Epithelial cell of esophagus (primary cell): ENCODE measurements at places on chromosomes 7 and 10.
A peak's percentile ranks its signal among the peaks of the same experiment; 100 is the strongest.

GRCh38 chr7:14207138-14207537 lies 217.7 kb upstream of the ETV1 start:
- DNase-seq: peak; percentile 37

GRCh38 chr7:95330961-95331337 lies 6.6 kb upstream of the PON1 start:
- no peak for DNase-seq

DNA sequence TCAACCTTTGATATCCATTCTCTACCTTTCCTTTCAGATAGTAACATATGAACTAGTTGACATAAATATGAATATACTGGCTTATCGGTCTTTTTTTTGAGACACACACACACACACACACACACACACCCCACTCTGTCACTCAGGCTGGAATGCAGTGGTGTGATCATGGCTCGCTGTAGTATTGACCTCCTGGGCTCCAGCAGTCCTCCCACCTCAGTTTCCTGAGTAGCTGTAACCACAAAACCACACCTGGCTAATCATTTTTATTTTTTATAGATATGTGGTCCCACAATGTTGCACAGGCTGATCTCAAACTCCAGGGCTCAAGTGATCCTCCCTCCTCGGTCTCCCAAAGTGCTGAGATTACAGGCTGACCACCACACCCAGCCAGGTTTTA lies 14.2 kb upstream of the NT5C3A start:
- no peak for DNase-seq

GRCh38 chr10:62082729-62083411 lies 181.4 kb downstream of the ARID5B start:
- peak; percentile 46 for DNase-seq

- DNase-seq: no peak
Measured at GRCh38 chr7:25032774-25033743, 53.1 kb upstream of the OSBPL3 start.

DNA sequence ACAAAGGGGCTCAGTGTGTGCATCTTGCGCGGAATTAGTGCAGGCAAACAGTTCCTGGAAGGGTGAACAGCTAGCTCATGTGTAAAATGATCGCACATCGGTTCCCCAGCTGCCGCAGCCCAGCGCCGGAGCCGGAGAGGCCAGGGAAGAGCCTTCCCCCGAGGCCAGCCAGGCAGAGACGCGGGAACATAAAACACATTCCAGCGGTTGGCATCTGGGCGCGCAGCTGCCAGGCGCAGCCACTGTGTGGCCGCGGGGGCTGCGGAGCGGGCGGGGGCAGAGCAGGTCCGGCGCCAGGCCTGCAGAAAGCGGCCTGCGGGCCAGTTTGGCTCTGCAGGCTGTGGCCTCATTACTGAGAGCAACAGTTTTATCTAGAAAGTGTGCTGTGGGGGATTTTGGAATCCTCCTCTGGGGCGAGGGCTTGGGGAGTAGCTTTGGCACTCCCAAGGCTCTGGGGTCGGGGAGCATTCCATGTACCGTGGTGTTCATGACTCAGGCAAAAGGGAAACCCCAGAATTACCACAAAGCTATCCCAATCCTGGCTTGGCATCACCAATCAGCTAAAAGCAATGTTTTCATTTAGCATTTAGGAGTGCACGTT lies 74.3 kb downstream of the SAMD9 start:
- DNase-seq: peak; percentile 96

- peak; percentile 84 for DNase-seq
Measured at GRCh38 chr10:5284311-5285057, 80.3 kb upstream of the UCN3 start.

DNA sequence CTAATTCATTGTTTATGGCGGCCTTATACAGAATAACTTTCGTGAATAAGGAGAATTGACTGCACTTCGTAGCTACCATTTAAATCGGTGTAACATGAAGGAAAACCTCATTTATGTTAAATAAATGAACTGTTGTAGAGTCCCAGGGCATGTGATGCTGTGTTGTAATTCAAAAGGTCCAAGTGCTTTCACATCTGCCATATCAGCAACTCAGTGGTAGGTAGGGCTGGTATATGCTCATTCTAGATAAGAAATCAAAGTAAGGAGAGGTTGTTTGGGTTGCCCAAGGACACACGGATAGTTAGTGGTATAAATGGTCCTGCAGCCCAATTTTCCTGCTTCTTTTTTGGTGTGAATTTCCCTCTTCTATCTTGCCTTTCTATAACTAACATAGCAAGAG lies 15.8 kb downstream of the BBS9 start:
- DNase-seq: no peak

DNA sequence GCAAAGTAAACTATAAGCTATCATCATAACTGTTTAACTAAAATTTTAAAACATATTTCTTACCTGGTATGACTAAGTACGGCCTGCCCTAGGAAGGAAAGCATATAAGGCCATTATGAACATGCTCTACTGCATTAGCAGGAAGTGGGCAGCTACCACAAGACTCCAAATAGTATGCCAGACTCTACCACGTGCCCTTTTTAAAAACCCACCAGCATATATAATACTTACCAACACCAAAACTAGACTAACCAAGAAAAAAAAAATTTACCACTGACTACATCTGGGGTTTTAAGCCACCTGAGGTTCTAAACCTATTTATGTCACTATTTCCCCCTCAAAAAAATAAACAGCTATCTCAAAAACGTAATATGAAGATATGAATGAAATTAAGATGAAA lies 30.1 kb downstream of the NUDCD3 start:
- DNase-seq: peak; percentile 23

- peak; percentile 79 for DNase-seq
Measured at GRCh38 chr7:5671046-5671445, 110.4 kb downstream of the RNF216 start.

DNA sequence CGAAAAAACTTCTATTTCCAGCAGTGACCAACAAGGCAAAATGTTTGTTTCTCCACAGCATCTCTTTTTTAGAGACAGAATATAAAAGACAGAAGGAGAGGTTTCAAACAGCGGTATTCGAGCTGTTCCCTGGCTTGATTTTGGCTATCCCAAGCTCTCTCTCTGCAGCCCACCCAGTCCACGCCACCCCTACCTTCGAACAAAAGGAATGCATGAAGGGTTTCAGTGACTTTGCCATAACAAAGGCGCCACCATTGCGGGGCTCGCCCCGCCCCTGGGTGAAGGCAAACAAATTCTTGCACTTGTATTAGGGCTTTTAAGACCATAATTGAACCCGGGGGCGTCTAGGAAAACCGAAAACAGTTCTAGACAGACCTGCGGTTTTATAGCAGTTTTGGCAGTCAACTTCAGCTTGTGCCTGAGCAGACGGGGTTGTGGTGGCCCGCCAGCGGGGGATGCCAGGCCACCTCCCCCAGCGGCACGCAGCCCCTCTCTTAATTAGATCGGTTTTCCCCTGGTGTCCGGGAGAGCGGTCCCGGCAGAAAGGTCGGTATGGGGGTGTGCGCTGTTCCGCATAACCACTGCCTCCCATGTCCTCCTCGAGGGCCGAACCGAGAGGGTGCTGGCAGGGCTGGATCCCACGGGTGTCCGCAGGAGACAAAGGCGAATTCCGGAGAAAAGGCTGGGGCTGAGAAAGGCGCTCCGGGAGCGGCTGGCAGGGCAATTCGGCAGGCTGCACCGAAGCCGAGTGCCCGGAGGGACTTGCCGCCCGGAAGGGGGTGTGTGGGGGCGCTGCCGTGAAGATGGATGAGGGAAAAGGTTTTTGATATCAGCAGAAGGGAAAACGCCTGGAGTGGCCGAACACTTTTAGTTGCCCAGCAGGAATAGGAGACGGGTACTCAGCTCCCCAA lies 2.7 kb upstream of the HOXA11 start:
- no peak for DNase-seq

GRCh38 chr10:43160921-43161255 lies 22.6 kb downstream of the CSGALNACT2 start:
- DNase-seq: no peak

- no peak for DNase-seq
Measured at GRCh38 chr10:27356738-27357137, 116.1 kb upstream of the ACBD5 start.

DNA sequence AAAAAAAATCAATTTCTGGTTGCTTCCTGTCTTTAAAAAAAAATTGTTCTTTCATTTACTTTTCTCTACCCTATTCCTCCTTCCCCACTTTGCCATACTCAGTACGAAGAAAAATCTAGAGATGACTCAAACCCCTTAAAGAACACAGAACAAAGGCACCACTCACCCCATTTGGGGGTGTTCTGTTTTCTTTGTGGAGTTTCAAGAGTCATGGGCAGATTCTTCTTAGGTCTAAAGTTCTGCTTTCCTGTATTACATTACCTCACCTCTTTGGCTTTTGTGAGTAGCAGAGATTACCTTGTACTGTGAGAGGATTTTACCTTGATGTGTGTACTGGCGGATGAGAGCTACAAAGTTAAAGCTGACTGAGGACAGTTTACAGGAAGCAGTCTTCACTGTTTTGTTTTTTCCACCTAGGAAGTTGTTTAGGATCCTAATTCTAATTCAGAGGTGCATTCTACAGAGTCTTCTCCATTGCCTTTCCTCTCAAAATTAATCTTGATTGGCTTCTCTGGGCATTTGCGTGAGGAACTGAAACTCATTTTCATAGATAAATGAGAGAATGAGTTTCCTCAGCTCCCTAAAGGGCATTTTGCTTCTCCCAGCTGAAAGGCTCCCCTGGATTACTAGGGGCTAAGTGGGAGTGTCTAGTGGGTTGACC lies 20.7 kb downstream of the AVL9 start:
- DNase-seq: peak; percentile 33

- DNase-seq: peak; percentile 47
Measured at GRCh38 chr10:77553966-77554365, 83.6 kb downstream of the KCNMA1 start.

DNA sequence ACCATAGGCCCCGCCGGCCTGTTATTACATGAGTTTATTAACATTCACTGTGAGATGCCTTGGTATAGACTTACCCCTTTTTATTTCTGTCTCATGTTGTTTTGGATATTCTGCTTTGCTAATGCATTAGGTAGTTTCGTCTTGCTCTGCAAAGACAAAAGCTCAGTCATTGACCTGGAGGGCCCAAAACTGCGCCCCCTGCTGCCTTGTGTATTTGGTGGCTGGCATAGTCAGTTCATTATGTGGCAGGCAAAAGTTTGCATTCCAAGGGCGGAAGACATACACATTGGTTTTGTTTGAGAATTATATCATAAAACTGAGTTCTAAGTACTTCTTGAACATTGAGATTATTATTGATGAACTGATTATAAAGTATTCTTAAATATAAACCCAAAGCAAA lies 372.5 kb downstream of the SDK1 start:
- DNase-seq: peak; percentile 62

GRCh38 chr7:131300572-131301466 lies 26.9 kb upstream of the MKLN1 start:
- DNase-seq: no peak

- DNase-seq: peak; percentile 53
Measured at GRCh38 chr7:135748770-135749169, at the start of gene FAM180A. FAM180A (minus strand) TSS chr7:135748813; CDS start chr7:135748580, 233 bp downstream.

- peak; percentile 49 for DNase-seq
Measured at GRCh38 chr7:155299535-155300202, 2.0 kb downstream of the INSIG1 start.

DNA sequence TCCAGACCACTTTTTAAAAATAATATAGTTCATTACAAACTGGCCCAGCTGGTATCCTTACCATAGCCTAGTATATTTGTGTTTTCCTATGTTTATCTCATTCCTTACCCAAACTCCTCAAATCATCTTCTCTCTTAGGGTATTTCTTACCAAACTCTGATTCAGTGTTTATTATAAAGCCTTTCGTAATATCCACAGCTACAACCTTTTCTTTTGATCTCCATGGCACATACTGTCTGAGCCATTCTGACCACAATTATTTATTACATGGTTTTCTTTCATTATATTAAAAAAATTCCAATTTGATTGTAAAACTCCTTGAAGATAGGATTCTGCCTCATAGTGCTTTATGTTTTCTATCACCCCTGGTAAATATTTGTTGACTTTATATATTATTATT lies 94.2 kb downstream of the LRMDA start:
- DNase-seq: peak; percentile 11

DNA sequence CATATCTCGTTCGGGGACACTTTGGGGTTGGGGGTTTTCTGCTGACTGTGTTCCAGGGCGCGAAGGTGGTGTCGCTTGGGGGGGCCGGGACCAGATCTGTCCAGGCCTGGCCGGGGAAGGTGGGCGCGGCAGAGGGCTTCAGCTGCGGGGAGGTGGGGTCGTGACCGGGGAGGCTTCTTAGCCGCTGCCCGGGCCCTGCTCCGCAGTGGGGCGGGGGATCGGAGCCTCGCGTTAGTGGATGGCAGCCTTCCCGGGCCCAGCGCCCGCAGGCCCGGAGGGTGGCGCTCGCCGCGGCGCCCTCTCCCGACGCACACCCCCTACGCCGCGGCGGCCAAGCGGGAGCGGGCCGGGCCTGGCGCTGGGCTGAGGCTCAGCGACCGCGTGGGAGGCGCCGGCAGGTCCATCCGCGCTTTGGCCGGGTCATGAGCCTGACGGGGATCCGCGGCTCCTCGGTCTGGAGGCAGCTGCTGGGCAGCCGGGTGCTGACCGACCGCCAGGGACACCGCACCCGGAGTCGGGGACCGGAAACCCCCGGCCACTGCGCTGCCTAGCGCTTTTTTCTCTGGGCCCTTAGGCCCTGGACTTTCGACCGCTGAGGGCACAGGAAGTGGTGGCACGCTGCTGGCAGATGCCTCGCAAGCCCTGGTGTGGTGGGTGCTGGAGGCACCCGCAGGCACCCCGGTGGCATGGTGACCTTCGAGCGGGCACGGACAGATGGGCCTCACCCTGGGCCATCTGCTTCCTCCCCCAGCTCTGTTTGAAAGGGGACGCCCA lies 1.2 kb downstream of the AGAP3 start:
- DNase-seq: peak; percentile 68

DNA sequence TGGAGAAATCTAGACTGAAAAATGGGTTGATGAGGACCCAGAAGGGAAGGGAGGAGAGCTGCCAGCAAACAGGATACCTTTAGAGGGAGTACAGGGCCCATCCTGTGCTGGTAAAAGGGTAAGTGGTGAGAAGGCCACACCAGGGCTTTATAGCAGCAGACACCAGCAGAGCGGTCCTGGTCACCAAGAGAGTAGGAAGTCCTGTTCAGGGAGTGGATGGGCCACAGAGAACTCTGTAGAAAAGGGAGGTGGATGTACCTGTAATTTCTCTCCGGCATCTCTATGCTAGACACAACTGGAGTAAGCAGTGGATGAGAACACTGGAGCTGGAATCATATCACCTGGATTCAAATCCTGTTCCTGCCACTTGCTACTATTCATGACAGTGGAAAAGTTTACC lies 867.2 kb downstream of the CCSER2 start:
- DNase-seq: no peak

DNA sequence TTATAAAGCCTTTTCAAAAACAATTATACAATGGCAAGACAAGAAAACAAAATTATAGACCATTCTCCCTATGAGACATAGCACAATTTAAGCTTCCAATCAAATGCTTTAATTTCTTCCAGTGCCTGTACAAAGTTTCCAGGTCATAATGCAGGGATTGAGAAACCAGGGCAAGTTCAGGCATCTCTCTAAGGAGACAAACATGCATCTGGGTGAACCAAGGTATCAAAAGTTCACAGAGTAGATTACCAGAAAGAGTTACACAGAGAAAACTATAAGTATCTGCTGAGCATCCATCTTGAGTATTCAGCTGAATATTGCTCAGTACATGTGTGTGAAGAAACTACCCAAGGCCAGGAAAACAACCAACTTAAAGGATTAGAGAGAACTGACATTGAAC lies 89.1 kb downstream of the COL28A1 start:
- peak; percentile 93 for DNase-seq

- DNase-seq: no peak
Measured at GRCh38 chr10:130251766-130252165, 115.6 kb downstream of the GLRX3 start.
